ENCODE measurements at places on chromosomes 3 and 15.
A peak's percentile ranks its signal among the peaks of the same experiment; 100 is the strongest.

DNA sequence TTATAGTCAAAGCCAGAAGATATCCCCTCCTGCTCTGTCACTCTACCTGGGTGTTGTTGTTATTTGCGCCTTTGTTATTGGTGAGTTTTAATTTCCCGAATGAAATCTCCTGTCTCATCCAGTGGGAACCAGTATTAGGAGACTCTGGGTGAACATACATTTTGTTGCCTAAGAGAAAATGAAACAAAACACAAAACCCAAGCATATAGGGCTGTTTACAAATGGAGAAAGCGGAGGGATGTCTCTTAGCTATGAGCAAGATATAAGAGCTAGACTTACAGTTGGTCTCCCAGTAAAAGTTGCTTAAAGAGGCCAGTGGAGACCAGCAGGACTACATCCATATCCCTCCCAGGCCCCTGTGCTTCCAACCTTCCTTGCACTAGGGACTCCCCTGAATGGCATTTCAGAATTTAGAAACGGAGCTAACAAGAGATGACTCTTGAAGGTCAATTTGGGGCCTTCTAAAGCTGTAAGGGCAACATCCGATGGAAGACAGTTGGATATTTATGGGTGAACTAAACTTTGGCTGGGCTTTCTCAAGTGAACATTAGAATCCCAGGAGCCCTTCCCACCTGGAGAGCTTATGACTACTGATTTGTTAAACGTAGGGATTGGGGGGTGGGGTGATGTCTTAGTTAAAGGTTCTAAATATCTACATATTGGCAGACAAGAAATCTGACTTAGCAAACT lies 2.7 kb downstream of the EOMES start:
- DNase-seq: no peak

DNA sequence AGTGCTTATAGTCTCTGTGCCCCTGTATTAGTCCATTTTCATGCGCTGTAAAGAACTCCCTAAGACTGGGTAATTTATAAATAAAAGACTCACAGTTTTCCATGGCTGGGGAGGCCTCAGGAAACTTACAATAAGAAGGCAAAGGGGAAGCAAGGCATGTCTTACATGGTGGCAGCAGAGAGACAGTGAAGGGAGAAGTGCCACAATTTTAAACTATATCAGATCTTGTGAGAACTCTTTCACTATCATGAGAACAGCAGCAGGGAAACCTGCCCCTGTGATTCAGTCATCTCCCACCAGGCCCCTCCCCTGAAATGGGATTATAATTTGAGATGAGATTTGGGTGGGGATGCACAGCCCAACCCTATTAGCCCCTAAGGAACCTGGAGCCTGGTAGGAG lies 243.2 kb downstream of the EDEM1 start:
- no peak for DNase-seq

GRCh38 chr3:124522082-124522625 lies 208.1 kb upstream of the UMPS start:
- DNase-seq: no peak

GRCh38 chr3:191762323-191762960 lies 301.5 kb downstream of the PYDC2 start:
- DNase-seq: peak; percentile 84

DNA sequence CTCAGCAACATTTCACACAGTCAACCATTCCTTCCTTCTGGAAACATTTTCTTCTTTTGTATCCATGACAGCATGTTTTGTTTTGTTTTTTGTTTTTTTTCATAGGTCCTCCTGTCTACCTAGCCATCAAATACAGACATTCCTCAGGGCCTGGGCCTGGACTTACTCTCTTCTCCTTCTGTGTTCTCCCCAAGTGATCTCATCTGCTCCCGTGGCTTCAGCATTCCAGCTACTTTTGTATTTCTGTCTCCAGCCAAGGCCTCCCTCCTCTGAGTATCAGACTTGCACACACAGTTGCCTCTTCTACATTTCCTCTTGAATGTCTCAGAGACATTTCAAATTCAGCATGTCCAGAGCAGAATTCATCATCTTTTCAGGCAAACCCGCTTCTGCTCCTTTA lies 82.4 kb downstream of the HCN4 start:
- no peak for DNase-seq

- DNase-seq: peak; percentile 74
These were observed 59.6 kb upstream of the TSC22D2 start for GRCh38 chr3:150348500-150348899.

- DNase-seq: no peak
These were observed 13.4 kb downstream of the TRAIP start for GRCh38 chr3:49842843-49843517.

GRCh38 chr15:55257012-55257670 lies 32.5 kb downstream of the RAB27A start:
- no peak for DNase-seq

GRCh38 chr3:128469556-128469955 lies 2.9 kb upstream of the DNAJB8 start:
- no peak for DNase-seq

GRCh38 chr15:66742286-66742685 lies 40.2 kb downstream of the SMAD6 start:
- no peak for DNase-seq

DNA sequence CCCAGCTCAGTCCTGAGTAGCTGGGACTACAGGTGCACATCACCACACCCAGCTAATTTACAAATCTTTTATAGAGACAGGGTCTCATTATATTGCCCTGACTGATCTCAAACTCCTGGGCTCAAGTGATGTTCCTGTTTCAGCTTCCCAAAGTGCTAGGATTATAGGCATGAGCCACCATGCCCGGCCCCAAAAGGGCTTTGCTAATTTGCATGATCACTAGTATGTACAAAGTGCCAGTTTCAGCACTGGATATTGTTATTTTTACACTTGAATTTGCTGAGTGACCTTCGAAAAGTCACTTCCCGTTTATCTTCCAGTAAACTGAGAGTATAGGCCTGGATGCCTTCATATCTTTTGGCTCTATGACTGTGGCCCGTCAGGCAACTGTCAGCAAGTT lies 12.2 kb downstream of the CLN6 start:
- no peak for DNase-seq

DNA sequence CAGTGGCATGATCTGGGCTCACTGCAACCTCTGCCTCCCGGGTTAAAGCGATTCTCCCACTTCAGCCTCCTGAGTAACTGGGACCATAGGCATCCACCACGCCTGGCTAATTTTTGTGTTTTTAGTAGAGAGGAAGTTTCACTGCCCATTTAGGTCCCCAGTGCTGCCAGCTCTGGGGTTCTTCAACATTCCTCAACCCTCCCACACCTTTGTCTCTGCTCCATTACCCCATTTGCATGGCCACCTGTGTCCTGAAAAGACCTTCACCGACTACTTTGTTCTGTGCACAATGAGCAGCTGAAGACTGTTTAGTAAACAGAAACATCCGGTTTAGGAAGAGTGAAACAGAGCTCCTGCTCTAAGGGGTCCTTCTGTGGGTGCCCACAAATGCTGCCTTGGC lies 92.0 kb downstream of the FAM43A start:
- no peak for DNase-seq

DNA sequence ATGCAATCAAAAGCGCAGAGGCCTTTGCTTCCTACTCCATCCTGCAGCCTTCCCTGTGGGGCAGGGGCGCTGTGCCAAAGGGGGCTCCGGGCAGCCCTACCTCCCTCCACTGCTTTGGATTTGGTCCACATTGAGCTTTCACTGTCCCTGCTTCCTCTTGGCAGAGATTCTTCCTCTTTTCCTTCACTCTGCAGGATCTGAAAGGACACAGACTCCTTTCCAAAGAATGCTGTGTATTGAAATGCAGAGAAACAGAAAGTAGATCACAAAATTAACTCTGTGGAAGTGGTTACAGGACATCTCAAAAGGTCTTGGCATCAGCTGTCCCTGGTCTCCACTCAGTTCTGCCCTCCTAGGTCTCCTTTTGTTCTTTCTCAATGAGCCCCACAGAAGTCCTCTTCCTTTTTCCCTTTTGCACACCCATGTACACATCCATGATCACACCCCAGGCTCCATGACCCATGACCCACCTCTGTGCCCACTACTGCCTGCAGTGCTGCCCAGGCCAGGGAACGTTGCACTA lies 64.1 kb downstream of the CCR1 start:
- DNase-seq: no peak

GRCh38 chr3:122389197-122389596 lies 5.2 kb downstream of the FAM162A start:
- DNase-seq: no peak

GRCh38 chr3:54433846-54434245 lies 311.5 kb downstream of the CACNA2D3 start:
- DNase-seq: no peak

GRCh38 chr15:29101491-29101890 lies 168.1 kb downstream of the NSMCE3 start:
- no peak for DNase-seq

DNA sequence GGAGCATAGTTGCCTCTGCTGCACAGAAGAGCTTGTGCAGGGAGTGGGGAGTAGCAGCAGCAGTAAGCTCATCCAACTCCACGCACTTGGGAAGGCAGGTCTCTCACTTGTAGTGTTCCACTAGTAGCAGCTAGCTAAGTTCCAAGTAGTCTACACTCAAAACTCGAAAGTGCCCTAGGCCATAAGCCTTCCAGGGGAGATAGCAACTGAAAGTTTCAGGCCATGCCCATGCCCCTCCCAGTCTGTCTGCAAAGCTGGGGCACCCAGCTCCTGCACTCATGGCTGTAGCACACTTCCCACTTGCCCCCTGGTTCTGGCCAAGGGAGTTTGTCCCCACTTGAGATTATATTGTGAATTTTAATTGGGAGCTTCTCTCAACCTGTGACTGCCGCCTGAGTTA lies 57.5 kb downstream of the MFSD1 start:
- no peak for DNase-seq

- no peak for DNase-seq
These were observed 62.6 kb downstream of the PLXNA1 start for GRCh38 chr3:127045435-127046045.

DNA sequence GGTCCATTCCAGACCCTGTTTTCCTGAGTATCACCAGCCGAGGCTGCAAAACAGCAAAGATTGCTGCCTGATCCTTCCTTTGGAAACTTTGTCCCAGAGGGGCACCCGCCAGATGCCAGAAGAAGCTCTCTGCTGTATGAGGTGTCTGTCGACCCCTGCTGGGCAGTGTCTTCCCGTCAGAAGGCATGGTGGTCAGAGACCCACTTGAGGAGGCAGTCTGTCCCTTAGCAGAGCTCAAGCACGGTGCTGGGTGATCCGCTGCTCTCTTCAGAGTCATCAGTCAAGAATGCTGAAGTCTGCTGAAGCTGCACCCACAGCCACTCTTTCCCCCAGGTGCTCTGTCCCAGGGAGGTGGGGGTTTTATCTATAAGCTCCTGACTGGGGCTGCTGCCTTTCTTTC lies 1121.2 kb downstream of the NSUN3 start:
- no peak for DNase-seq

GRCh38 chr3:50550079-50550736 lies 17.3 kb downstream of the C3orf18 start:
- peak; percentile 1 for DNase-seq

- peak; percentile 14 for DNase-seq
These were observed 67.1 kb downstream of the CEMIP start for GRCh38 chr15:80846031-80846815.

DNA sequence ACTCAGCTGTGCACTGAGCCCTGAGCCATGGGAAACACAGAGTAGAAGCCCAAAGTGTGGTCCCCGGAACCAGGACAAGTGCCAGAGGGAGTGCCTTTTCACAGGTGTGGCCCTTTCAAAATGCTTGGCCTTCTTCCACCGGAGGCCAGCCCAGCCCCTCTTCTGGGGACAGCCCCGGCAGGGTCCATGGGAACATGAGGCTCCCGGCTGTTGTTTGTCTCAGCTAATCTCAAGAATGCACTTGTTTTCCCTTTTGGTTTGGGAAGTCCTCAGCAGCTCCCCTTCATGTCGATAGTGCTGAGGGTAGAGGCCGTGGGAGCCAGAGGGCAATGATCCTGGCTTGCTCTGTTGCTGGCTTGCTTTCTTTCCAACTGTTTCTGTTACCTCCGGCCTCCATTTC lies 91.1 kb upstream of the MRPS22 start:
- no peak for DNase-seq

- no peak for DNase-seq
These were observed 50.9 kb upstream of the MRPL3 start for GRCh38 chr3:131553495-131554247.

DNA sequence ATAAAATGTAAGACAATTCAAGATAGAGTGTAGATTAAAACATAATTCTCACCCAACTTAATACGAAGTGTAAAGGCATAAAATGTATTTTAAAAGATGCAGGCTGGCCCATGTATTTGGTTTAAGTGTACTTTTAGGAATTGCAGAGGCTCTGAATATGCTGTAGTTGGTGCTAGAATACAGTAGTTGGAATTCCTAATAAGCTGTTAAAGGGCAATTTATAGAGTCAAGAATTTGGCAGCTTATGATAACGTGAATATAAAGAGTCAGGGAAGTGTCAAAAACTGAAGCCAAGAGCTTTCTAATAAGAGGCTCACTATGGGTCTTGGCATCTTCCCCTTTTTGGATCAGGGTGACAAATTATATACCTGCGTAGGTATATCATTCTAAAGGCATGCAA lies 36.5 kb downstream of the ADAMTS9 start:
- no peak for DNase-seq

GRCh38 chr3:44913868-44914468 lies 39.6 kb downstream of the TGM4 start:
- peak; percentile 37 for DNase-seq

DNA sequence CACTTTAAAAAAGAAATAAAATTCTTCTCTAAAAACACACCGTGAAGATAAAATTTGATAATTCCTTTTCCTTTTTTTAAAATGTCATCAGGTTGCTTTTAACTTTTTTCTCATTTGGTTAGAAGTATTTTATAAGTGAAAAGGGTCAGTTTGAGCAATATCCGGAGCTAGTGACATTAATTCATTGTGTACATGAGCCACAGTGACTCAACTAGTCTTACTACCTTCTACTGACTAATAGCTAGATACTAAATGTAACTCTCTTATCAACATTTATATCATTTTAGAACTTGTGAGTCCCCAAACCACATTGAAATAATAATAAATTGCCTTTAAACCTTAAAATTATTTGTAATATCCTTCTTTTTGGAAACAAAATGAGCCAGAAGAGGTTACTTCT lies 101.2 kb upstream of the ZBTB20 start:
- DNase-seq: no peak

DNA sequence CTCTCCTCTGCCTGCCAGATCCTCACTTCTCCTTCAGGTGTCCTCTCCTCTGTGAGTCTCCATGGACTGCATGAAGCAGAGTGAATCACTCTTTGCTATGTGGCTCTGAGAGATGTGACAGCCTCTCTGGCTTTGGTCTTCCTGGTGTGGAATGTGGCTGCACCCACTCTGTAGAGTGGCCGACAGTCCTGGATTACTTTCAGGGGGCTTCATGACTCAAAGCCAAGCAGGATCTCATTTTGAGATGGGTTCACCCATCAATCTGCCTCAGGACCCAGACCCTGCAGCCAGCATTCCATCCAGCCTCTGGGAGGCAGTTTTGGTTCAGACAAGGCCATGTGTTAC lies 221.9 kb upstream of the LYSMD4 start:
- DNase-seq: no peak
